Posterior vena cava (tissue), 2 donors: ENCODE measurements at places on chromosomes 3 and 15. TPM values are rescaled to one million over a fixed set of nuclear protein-coding genes. Genes with fewer than 3 reads are reported as not detected.

- DNase-seq, result no peak
Measured at GRCh38 chr3:30964612-30965011, 70.2 kb upstream of the GADL1 start.

- no peak for DNase-seq
Measured at GRCh38 chr15:49674370-49674769, 53.5 kb downstream of the DTWD1 start.

DNA sequence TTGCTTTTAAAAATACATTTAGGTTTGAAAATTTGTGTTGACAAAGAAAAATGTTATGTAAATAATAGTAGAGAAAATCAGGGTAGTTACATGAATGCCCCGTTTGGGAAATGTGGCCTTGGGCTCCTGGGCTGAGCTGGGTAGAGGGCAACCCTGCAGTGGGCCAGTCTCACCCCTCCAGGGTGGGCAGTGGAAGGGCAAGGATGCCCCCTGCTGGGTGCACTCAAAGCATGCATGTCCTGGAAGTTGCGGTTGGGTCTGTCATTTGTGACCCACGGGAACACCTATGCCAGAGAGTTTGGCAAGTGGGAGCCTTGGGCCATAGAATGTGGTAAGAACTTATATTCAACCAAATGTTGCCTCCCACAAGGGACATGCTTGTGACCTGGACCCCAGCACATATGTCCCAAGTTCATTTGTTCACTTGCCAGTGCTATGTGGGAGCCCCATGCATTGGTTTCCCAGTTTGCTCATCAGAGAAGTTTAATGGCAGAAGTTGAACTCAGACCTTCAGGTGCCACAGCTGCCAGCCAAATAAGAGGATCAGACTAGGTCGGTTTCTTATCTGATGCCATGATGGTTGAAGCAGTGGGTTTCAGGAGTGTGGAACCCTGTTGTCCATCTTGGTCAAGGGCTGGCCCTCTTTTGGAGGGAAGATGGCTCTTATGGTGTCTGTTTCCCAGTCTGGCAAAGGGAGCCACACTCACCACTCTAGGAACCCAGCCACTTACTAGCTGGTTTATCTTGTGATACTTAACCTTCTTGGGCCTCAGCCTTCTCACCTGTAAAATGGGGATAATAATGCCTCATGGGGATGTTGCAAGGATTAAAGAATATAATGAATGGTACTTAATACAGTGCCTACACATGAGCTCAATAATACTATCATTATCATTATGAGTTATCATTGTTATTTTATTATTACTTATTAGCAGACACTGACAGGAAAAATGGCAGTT lies 2.5 kb upstream of the PLCB2 start:
- DNase-seq, result peak; percentile 81

The IL5RA gene
- 0.46 TPM for total RNA-seq

- no peak for DNase-seq
Measured at GRCh38 chr3:179200790-179201189, 50.1 kb downstream of the KCNMB3 start.

DNA sequence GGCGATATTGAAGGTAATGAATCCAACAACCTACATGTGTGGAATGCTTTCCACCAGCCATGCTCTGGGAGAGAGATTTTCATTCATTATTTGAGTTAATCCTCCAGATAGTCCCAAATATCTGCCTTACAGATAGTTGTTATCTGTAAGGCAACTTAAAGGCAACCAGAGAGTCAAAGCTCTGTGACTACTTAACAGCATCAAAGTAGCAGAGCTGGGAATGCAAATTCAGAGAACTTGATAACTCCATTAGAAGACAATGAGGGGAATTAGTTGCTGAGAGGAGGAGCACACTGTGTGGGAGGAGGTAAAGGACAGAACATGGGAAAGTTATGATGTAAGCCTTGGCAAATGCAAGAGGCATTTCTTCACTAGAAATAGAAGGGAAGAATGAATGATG lies 10.5 kb upstream of the CRBN start:
- DNase-seq, result no peak

The HYAL1 gene
- 10.6 TPM for total RNA-seq

- no peak for DNase-seq
Measured at GRCh38 chr3:127512256-127512655, 78.3 kb downstream of the TPRA1 start.

GRCh38 chr3:172071780-172072330 lies 32.5 kb downstream of the FNDC3B start:
- no peak for DNase-seq
